ENCODE measurements at places on chromosomes 16 and 17.

DNA sequence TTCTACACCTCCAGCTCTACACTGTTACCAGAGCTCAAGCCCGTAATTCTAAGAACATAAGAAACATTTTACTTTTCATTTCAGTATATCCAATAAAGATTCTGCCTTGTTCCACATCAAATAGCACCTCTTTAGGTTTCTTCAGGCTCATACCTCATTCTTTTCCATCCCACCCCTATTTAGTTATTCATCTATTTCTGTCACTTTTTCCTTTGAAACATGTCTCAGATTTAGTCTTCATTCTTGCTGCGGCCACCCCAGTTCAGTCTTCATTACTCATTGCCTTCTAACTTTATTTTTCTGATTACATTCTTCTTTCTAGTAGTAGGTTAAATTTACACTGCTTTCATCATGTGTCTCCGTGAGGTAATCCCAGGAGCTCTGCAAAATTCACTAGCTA, 33.5 kb downstream of the PPM1E start:
- DNase-seq: no peak

- no peak for DNase-seq
Measured at GRCh38 chr17:52965856-52966255, 807.3 kb upstream of the CA10 start.

GRCh38 chr16:13503960-13504635, 415.9 kb upstream of the ERCC4 start:
- no peak for DNase-seq

DNA sequence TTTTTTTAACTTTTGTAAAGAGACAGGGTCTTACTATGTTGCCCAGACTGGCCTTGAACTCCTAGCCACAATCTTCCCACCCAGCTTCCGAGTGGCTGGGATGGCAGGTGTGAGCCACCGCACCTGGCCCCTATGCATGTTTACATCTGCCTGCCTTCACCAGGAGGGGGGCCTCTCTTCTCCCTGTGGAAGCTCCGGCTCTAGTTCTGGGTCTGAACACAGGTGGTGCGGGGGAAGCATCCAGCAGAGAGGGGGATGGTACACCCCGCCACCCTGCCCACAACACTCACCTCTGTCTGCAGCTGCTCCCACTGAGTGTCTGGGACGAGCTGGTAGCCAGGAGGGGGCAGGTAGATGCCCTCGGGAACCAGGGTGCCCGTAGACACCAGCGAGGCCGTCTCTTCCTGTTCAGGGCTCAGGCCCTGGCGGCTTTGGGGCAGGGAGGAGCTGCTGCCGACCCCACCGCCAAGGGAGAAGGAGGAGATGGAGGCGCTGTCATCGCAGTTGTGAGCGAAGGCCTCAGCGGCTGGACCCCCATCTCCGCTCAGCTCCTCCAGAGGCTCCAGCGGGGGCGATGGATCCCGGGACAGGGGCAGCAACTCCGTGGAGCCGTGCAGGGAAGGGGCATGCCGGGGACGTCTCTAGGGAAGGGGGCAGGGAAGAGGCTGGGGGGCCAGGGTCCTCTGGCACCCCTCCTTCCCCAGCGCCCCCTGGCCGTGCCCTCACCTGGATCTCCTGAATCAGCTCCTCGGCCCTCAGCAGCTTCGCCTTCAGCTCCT, 10.9 kb downstream of the RABEP2 start:
- no peak for DNase-seq

DNA sequence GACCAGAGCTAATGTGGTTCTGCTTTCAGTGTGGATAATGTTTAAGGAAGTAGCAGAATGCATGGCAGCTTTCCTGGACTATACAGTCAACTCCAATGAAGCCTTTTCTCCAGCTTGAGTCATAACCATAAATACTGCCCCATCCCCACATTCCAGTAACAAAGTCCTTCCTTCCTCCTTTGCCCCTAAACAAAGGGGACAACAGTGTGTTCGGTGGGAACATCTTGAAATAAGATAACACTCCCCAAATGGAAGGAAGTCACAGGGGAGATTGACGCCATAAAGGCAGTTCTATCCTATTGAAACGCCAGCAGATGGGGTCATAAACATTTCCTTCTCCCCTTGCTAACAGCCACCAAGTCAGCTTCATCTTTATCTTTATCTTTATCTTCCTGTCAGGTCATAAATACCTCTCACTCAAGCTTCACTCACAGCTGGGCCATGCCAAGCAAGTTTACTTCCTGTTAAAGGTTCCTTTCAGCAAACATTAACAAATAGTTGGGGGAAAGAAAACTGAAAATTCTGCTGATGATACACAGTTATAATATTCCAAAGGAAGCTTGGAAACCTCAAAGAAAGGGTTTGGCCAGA, 136.7 kb downstream of the SNX11 start:
- DNase-seq: no peak

DNA sequence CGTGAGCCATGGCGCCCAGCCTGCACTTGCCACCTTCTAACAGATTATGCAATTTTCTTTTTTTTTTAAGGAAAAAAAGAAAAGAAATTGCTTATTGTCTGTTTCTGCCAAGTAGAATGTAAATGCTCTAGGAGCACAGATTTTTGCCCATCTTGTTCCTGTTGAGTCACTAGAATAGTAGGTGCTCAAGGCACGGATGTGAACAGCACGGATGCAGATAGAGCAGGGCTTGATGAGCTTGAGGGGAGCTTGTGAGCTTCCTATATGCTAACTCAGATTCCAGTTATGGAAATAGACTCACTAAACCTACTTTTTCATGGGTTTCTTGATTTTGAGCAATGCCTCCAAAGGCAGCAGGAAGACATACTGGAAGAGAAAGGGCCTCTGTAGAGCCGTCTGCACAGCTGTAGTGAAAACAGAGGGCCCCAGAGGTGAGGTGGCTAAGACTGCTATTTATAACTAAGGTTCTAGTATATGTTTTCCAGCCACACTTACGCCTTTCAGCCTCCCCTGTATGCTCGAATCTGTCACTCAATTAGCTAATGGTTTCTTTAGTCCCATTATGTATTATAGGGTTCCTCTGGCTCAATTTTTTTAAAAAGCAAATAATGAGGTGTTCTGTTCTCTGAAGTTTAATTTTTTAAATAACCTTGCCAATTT, 72.8 kb downstream of the WWP2 start:
- DNase-seq: no peak

DNA sequence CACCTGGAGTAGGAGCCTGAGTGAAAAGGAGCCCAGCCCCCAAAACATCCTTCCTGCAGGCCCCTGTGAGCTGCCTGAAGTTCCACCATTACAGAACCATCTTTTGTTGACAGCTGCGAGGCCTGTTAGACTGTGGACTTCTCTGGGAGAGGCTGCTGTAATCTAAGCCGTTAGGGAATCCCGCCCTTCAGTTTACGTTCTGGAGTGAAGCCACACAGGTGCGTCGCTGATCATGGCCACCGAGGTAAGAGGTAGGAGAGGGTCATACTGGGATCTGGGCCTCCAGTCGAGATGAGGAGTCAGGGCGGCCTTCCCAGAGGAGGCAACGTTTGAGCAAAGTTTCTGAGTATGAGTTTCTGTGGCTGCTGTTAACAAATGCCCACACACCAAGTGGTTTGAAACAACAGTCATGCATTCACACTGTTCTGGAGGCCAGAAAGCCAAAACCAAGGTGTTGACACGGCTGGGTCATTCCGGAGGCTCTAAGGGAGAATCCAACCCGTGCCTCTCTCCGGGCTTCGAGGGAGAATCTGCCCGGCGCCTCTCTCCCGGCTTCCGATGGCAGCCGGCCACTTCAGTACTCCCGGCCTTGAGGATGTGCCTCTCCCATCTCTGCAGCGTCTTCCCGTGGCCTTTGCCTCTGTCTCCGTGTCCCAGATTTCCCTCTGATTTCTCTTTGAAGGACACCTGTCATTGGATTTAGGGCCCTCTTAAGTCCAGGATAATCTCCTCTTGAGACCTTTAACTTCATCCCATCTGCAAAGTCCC, 26.6 kb upstream of the ATP2C2 start:
- no peak for DNase-seq

DNA sequence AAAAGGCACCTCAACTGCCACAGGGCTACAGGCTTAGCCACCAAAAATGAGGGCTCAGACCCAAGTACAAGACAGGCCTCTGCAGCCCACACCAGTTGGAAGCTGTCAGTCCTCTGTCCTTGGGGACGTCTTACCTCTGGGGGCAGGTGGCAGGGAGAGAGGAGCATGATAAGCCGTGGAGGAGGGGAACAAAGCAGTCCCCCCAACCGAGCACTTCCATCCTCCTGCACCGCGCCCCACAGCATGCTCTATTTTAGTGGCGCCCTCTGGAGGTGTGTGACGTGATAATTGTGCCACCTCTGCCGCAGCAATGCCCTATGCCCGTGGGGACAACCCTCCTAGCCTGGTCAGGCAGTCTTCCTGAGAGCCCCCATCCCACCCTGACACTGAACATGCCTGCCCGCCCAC, 13.6 kb downstream of the G6PC3 start:
- no peak for DNase-seq

DNA sequence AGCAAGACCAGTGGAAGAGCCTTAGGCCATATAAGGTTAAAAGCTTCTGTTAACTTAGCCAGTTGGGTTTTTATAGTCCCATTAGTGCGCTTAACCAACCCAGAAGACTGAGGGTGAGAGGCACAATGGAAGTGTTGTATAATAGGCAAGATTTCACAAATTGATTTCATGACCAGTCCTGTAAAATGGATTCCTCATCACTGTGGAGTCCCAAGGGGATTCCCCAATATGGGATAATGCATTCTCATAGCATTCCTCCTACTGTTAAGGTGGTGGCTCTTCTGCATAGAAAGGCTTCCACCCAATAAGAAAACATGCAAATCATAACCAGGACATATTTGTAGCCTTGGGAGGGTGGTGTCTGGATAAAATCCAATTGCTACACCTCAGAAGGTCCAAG, 22.1 kb upstream of the B4GALNT2 start:
- no peak for DNase-seq

GRCh38 chr16:54289945-54290832, 3.6 kb upstream of the IRX3 start:
- no peak for DNase-seq

- no peak for DNase-seq
Measured at GRCh38 chr17:62614142-62614541, 13.3 kb upstream of the MRC2 start.

DNA sequence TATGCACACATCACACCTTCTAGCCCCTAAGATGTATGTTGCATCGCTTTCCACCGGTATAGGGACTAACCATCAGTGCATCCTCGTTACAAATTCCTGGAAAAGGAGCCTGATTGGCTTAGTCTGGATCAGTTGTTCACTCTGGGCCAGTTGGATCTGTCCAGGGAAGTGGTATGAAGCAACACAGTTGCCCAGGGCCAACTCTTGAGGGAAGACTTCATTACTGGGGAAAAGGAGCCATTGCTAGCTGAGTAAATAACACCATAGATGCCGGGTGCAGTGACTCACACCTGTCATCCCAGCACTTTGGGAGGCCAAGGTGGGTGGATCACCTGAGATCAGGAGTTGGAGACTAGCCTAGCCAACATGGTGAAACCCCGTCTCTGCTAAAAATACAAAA, 275.2 kb upstream of the RBFOX1 start:
- no peak for DNase-seq

DNA sequence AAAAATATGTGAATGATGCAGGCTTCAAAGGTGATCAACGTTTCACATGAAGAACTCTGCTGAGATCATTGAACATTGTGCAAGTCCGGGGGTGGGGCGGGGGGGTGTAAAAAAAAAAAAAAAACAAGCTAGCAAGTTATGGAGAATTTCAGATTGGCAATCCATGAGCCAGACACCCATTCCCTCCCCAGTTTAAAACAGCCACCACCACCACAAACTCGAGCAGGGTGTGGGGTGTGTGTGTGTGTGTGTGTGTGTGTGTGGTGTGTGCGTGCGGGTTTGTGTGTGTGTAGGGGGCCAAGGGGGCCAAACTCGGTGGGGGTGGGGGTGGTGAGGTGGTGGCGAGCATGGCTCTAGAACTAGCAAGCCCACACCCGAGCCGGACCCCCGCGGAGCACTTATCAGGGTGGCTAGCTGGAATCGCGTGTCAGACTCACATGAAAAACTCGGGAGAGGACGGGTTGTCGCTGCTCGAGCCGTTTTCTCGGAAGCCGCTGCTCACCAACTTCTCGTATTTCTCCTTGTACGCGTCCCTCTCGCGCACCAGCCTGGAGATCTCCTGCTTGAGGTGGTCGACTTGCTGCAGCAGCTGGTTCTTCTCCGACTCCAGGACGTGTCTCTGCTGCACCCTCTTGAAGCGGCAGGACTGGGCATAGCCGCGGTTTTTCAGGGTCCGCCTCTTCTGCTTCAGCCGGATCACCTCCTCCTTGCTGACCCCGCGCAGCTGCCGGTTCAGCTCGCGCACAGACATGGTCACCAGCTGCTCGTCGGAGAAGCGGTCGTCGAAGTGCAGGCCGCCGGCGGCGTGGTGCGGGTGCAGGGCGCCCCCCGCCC, 2.0 kb downstream of the MAF start:
- peak; percentile 28 for DNase-seq

- DNase-seq: no peak
Measured at GRCh38 chr17:73342050-73342522, 30.3 kb upstream of the CDC42EP4 start.

- DNase-seq: no peak
Measured at GRCh38 chr17:13273806-13274205, 256.0 kb upstream of the ELAC2 start.

DNA sequence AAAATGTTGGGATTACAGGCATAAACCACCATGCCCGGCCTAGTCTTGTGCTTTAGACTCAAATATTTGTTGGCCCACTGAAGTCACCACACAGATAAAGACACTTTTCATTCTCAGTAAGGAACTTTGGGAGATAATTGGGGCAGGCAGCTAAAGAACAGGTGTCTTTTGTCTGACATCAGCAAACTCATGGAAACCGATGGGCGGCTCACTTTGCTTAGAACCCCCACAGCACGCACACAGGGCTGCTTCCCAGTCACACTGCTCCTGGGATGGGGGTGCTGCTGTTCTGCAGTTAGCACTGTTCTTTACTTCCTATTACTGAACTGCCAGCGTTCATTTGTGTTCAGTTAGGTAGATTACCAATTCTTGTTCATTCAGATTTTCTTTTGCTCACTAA, 18.0 kb upstream of the BRCA1 start:
- no peak for DNase-seq

DNA sequence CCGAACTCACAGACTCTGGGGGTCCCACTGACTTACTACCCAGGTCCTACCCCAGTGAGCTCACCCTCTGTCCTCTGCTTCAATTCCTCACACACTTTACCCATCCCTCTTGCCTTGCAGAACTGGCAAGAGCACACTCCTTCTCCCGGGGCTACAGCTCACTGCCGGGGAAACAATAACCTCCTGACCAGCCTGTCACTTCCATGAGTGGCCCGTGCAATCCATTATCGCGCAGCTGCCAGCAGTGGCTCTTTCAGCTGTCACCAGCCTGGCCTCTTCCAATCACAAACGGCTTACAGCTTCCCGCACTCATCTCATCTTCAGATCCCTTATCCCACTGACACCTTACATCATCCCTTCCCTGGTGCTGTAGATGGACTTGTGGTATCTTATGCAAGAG, 79.5 kb downstream of the CPPED1 start:
- DNase-seq: no peak

GRCh38 chr17:57521606-57522005, 223.5 kb downstream of the CCDC182 start:
- DNase-seq: no peak

DNA sequence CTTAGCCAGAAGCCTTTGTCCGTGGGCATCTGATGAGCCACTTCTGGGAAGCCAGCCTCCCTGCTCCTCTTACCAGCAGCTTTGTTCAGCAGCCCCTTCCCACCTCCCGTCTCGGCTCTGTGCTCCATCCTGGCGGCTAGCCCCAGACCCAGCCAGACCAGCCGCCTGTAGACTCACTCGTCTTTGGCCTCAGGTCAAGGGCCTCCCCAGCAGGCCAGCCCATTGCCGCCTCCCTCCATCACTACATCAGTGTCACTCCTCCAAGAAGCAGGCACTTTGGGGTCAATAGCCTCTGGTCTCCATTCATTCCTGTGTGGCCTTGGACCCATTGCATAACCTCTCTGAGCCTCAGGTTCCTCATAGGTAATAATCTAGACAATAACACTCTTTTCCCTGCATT, 20.9 kb upstream of the CRHR1 start:
- no peak for DNase-seq

Measured in cerebellar nuclear complex (tissue), 1 donor.